ENCODE measurements at places on chromosomes 12 and 14.

GRCh38 chr12:11725686-11726085 lies 76.2 kb downstream of the ETV6 start:
- no peak for DNase-seq

DNA sequence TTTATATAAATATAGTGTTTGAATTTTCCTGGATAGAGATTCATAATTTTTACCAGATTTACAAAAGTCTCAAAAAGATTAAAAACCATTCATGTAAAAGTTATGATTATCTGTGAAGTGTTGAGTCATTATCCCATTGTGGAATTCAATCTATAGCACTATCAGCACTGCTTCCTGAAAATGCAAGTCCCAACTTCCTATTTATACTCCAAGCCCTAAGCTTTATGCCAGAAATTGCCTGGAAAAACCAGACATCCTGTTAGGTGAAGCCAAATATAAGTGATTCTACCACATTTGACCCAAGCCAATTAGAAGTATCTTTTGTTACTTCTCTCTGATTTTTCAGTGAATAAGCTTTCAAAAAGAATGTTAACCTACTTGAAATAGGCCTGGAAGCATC lies 129.1 kb downstream of the GPR135 start:
- no peak for DNase-seq

DNA sequence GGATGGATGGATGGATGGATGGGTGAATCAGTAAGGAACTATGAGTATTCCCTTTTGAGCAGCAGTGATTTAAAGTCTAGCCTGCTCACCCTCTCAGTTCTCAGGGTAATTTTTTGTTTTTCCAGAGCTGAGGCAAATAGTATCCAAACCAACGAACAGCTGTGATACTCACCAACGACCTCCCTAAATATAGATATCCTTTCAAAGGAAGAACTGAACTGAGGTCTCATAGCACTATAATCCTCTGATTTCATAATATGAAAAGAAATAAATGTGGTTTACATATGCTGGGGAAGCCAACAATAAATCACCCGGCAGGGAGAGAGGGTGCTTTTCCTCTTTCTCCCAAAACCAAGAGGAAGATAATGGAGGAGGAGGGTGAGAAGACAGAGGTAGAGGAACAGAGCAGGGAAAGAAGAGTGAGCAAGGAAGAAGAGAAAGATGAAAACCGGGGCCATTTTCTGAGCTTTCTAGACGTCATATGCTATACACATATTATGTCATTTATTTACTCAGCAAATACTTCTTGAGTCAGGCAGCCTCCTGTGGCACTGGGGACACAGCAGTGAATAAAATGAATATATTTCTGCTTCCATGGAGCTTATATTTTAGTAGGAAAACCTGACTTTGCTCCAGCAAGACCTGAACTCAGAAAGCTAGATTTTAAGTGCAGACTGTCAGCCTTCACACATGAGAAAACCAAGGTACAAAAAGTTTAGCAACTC lies 710.7 kb upstream of the TBX3 start:
- no peak for DNase-seq

- no peak for DNase-seq
Measured at GRCh38 chr14:97491697-97492096, 694.5 kb downstream of the VRK1 start.

DNA sequence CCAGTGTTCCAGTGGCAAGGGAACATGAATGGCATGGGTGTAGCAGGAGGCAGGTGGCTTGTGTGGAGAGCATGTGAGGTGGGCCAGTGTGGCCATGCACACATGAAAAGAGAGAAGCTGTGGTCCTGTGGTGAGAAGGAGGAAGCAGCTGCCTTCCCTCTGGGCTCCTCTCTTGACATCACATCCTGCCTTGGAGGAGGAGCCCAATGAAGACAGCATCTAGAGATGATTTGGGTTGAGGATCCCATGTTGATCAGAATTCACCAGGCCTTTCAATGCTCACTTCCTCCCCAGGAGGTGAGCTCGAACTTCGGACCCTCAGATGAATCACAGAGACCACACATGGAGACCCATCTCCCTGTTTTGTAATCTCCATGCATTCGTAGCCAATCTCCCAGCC lies 82.6 kb downstream of the LRRC74A start:
- no peak for DNase-seq

- no peak for DNase-seq
Measured at GRCh38 chr14:61719344-61720293, 24.3 kb downstream of the HIF1A start.

DNA sequence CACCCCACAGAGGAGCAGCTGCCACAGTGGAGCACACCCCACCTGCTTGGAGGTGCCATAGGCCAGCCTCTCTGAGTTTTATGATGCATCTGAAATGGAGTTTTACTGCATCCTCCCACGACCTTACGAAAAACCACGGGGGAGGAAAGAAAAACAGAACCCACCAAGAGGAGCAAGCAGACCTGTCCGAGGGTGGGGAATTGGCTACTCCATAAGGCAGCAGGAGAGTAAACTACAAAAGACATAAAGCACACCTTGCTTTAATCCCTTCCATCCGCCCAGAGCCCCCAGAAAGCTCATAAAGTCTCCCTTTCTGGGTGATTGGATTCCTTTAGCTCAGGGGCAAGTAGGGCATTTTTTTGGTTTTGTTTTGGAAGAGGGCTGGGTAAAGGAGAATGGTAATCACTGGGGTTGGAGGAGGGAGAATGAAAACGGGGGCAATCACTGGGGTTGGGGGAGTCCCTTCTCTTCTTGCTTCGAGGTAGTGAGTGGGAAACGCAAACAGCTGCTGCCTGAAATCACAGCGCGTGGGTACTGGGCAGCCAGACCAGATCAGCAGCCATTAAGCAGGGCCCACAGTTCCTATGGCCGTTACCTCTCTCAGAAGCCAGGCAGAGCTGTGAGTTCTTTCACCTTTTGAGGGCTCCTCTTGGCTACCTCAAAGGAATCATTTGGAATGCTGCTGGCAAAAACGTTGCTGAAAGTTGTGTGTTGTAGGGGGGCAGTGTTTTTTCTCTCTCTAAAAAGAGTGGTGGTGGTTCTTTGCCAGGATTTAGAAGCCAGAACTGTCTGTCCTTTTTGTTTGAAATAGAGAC lies 433.6 kb downstream of the ZFP36L1 start:
- DNase-seq, result no peak

DNA sequence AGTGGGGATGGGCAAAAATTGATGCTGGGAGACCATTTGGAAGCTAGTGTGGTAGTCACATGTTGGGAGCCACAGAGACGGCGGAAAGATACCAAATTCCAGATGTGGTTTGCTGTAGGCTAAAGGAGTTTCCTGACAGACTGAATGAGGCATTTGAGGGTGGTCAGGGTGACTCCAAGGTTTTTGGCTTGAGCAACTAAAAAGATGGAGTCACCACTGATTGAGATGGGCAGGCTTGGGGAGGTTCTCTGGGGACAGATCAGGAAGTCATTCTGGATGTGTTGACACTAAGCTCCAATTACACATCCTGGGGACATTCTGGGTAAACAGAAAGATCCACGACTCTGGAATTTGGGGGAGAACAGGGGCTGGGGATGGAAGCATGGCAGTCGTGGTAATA lies 15.5 kb upstream of the SERPINA9 start:
- DNase-seq, result no peak

DNA sequence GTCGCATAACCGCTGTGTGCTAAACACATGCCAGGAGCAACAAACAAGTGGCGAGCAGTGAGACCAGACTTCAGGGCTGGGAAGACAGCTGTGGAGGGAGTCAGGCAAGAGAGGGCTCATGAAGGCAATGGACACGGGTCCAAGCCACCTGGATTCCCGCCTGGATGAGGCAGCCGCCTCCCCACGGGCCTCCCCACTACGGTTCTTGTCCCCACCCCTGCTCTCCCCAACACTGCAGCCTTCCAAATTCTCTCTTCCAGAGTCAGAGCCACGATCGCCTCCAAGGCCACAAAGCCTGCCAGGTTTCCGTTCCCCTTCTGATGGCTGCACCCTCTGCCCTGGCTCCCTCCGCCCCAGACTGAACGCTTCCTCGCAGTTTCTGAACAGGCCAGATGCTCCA lies 36.1 kb upstream of the PIWIL1 start:
- DNase-seq, result no peak
